ENCODE measurements at places on chromosomes 6 and 20.

- no peak for DNase-seq
Observed at GRCh38 chr6:145508107-145508506, 227.2 kb downstream of the EPM2A start.

GRCh38 chr20:50834599-50835005, 39.7 kb downstream of the BCAS4 start:
- DNase-seq: no peak

GRCh38 chr6:169805242-169805838, 53.9 kb downstream of the ERMARD start:
- no peak for DNase-seq

DNA sequence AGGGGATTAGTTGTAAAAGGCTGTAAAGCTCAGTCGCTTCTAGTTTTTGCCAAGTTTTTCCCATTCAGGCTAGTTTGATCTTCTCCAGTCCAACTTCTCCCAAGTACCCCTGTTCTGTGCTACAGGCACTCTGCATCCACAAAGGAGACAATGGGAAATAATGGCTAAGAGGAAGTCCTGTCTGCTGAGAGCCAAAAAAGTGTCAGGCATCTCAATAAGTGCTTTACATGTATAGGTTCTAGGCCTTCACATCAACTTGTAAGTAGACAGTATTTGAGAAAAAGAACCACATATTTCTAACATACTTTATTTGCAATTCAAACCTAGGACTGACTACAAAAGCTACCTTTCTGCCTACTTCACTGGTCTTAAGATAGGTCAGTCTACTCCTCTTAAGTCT, 4.9 kb downstream of the HTR1B start:
- DNase-seq: no peak

- DNase-seq: no peak
Observed at GRCh38 chr6:25178336-25179035, 100.7 kb upstream of the CARMIL1 start.
